ENCODE measurements at places on chromosomes 5 and 9.

DNA sequence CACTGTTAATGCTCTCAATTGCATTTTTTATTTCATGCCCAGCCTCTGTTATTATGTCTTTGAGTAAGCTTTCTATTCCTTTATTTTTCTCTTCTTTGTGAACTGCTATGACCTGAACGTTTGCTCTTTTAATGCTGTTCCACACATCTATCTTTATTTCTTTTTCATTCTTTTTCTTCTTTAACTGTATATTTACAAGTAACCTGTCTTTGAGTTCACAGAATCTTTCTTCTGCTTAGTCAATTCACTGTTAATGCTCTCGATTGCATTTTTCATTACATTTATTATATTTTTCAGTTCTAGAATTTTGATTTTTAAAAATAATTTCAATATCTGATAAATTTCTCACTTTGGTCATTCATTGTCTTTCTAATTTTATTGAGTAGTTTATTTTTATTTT is 316.3 kb upstream of the MEF2C start:
- DNase-seq, result no peak

DNA sequence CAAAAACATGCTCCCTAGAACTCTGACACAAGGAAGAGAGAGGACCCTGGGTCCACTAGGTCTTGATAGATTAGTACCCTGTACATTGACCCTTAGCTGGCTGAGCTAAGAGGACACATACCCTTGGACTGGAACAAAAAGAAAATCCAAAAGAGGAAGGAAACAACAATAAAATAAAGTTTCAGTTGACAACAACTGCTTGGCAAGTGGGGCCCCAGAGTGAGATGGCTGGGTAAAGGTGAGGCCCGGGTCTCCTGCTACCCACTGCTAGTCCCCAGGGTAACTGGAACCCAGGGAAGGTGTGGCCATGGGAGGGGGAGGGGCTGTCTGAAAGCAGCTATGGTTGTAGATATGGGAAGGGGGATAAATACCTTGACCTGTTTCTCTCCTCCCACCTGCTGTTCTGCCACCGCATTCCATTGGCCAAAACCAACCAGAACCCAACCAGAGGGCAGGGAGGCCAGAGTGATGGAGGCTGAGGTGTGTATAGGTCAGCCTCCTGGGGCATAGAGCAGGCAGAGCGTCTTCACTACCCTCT is 11.7 kb downstream of the TAL2 start:
- DNase-seq, result no peak

GRCh38 chr9:27368316-27368985 is 71.5 kb upstream of the EQTN start:
- DNase-seq, result no peak

DNA sequence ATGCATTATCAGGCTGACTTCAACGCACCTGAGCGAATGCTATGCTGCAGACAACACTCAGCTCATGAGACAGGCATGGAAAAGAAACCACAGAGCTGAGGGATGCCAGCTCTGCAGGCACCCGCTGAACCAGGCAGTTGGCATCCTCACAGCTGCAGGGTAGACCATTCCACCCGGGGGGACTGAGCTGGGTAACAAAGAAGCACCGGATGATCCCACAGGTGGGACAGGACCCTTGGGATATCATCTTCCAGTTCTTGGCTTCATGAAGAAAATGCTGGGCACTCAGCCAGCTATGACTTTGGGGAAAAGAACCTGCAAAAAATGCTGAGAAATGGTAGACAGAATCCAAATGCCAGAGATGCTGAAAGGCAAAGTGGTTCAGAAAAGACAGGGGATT is 9.6 kb downstream of the EPB41L4B start:
- DNase-seq, result peak; percentile 16

DNA sequence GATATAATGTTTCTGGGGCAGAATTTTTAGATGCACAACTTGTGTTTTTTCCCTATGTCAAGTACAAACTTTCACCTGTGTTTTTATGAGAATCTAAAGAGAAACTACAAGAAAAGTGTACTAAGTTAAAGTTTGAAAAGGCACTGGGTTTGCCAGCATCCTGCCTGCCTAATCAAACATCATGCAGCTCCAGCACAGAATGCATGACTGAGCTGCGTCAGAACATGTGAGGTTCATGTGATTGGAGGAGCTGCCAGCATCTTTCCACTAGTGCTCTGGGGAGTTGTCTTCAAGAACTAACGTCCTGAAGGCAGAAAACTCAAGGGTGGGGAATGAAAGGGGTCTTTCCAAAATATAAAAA is 46.1 kb upstream of the RIC1 start:
- DNase-seq, result no peak

DNA sequence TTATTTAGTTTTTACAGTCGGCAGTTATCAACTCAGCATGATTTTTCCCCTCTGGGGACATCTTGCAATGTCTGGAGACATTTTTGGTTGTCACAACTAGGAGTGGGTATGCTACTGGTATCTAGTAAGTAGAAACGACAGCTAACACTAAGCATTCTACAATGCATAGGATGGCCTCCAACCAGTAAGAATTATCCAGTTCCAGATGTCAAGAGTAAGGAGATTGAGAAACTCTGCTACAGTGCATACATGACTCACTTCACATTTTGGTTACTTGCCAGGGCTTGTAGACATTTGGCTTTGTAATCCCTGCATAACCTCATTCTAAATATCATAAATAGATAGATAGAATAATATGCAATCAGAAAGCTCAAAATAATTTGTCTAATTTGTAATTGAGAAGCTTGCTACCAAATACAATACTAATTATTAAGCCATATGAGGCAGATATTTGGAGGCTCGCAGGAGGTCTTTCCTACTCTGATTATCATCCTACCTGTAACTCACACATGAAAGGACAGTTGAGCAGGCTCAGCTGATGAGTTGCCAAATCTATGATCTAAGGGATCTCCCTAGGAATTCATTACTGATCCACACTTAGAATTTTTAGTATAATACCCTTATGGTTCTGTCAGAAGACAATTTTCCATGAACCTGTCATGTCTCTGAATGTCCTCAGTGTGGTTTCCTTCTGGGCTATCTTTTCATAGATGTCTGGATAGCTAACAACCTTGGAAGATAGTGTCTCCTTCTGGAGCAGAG is 346.9 kb upstream of the TLE4 start:
- no peak for DNase-seq

GRCh38 chr5:88734191-88734640 is 148.8 kb downstream of the MEF2C start:
- no peak for DNase-seq

GRCh38 chr5:115423051-115423450 is 121.5 kb downstream of the FEM1C start:
- DNase-seq, result no peak

GRCh38 chr5:124203303-124203702 is 543.1 kb downstream of the ZNF608 start:
- DNase-seq, result no peak

GRCh38 chr9:10612641-10613398 is at the start of gene PTPRD:
PTPRD (minus strand) TSS chr9:10613002.
- peak; percentile 75 for DNase-seq

- DNase-seq, result peak; percentile 5
Observed at GRCh38 chr9:104092875-104093600, 1.1 kb upstream of the SMC2 start.

GRCh38 chr5:84647581-84647980 is 262.9 kb upstream of the EDIL3 start:
- DNase-seq, result no peak

DNA sequence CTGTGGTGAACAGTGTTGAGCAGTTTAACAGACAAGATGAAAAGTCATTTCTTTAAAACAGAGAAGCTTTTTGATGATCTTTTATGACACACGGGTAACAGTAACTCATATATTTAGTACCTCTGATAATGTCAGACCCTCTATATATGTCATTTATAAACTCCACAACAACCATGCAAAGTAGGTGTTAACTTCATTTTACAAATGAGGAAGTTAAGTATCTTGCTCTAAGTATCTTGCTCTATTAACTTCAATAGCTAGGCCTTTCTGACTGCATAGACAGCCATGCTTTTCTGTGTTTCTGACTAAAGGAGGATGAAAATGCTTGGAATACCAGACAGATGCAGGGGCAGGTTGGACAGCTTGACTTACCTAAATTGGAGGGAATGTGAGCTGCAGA is 1.8 kb downstream of the NUDT2 start:
- no peak for DNase-seq

DNA sequence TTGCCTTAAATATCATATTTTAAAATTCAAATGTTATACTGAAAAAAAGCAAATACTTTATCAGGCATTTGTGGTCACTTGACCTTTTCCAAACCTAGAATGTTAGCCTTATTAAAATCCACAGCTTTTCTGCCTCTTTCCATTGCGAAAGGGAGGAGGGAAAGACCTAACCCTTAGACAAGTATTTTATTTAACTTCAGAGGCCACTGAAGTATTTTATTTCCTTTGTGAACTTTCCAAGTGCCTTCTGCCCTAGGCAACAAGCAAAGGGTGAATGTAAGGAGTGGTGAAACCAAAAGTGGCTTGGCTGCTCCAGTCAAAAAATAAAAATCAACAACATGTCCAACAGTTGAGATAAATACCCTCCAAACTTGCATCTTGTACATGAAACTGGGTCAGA is 376.1 kb downstream of the EFNA5 start:
- no peak for DNase-seq

DNA sequence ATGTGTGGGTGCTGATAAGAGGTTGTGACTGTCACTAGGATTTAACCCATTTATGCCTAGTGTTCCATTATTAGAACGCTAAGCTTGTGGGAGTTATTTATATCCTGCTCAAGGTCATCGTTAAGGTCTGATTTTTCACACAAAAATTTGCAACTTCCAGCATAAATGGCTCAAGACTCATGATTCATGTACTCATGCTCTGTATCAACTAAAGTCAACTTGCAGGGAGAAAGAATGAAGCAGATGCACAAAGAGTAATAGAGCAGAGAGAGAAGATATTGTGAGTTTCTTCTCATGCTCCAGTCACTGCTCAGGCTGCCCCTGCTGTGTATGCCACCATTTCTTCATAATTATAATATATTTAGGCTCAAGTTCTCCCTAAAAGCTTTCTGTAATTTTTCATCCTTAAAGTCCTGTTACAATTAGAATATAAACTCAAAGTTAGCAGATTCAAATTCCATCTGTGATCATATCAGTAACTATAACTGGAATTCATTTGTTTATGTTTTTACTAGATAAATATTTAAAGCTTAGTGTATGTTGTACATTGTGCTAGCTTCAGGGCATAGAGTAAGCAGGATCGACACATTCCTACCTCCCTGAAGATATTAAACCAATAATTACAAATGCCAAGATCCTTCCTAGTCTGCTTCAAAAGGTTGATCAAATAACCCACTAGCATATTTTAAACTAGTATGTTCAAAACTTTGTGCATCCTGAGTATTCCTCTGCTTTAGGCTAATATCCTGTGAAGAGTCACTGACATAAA is 136.7 kb downstream of the NUDT12 start:
- DNase-seq, result no peak

- no peak for DNase-seq
Observed at GRCh38 chr5:41485533-41485932, 24.9 kb downstream of the PLCXD3 start.

- no peak for DNase-seq
Observed at GRCh38 chr9:109478051-109478563, 20.0 kb downstream of the PTPN3 start.

DNA sequence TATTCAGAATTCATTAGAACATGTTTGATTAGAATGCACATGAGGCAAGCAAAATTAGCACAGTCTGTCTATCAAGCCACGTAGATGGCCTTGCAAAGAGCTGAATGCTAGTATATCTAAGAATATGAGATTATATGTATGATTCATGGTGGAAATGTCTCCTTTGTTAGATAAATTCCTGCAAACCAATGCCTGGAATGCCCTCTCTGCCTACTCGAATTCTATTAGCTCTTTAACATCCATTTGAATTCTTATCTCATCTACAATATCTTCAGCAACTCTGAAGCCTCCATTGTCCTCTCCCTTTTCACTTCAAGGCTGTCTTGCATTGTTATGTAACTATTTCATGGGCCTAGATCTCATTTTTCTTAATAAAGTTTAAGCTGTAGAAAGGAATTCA is 205.5 kb downstream of the TMC1 start:
- DNase-seq, result no peak

DNA sequence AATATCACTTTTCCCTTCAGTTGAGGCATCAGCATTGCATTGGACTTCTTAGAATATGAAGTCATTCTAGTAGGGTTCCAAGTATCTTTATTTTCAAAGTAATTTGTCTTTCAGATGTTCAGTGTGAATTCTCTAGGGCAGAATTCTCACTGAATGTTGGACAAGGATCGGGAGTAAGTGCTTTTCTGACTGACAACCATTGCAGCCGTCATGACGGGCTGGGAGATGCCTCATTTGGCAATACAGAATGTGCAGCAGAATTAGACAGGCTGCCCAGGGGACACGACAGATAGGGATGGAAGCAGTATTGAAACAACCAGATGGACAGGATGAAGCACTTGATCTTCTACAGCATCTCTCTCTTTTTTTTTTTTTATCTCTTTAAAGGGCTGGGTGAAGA is 129.0 kb downstream of the ICE1 start:
- DNase-seq, result no peak

DNA sequence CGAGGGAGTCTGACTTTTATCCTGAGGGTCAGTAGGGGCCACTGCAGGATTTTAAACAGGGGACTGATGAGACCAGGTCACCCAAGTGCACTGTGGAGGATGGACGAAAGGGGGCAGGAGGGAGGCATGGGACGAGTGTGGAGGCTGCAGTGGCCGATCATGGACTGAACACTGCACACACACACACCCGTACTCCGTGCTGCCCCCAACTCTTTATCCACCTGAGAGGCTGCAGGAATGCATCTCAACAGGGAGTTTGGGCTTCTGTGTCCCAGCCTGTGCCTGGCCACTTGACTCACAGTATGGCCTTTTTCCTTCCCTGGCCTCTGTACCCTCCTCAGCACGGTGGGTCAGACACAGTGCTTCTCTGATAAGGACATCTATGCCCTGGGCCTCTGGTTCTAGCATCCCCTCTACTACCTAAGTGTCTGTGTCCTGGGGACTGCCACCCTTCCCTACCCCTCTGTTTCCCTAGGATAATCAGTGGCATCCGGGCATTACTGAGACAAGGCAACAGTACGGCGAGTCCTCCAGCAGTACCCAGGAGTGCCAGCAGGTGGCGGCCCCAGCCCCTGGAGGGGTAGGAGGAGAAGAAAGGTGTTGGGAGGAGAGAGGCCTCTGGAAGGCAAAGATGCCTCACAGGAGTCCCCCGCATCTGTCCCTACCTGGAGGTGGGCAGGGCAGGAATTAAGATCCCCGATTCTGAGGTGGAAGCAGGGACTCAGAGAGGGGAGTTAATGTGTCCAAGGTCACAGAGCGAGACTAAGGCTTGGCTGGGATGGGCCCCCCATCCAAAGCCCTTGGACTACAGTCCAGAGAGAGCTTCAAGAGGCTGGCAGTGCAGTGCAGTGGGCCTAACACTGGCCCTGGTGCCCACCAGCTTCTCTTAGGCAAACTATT is 5.1 kb upstream of the CDX1 start:
- DNase-seq, result peak; percentile 46

DNA sequence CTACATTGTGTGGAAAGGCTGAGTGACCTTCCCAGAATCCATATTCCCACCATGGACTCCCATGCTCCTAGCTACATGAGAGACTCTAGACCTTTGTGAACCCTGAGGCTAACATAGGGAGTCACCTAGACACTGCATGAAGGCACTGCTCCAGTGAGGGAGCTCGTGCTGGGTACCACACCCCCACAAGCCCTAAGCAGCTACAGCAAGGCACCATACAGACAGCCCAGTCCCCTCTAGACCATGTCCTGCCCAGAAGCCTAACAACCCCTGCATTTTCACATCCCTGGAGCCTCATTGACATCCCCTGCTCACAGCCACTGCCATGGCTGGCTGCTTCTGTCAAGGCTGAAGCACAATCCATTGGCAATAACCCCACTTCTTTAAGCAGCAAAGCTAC is 176.5 kb upstream of the CTNND2 start:
- no peak for DNase-seq

All from NCI-H1092 (cell line).